BE2C (cell line): ENCODE measurements at places on chromosomes 3 and 15.

GRCh38 chr3:26050776-26051175 lies 260.9 kb downstream of the OXSM start:
- no peak for DNase-seq

DNA sequence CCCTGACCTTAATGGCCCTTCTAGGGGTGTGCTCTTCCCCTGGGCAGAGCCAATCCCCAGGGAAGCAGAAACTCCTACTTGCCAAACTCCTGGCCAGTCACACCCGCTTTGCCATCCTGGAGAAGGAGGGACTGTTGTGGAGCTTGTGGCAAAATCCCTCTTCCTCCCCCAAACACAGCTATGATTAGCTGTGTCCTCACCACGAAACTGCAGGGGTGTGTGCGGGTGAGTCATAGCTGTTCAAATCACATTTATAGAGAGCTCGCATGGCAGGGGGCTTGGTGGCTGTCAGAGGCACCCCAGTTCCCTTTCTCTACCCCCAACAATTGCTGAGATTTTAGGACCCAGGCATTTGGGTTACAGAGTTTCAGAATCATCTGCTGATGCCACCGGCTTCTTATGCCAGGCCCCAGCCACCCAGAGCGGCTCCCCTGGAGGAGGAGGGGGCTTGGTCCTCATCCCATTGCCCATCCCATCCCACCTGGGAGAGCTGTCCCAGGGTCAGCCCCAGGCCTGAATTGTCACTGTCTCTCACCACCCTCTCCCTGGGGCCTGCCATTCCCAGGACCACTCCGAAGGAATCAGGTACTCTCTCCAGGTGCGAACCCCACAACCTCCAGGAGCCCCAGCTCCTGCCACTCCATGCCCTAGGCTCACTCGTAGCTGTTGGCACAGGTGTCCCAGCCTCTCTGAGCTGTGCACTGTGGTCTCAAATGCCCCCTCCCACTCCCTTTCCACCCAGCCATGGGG lies 28.8 kb upstream of the MAGEF1 start:
- no peak for DNase-seq

- DNase-seq: no peak
Observed at GRCh38 chr3:158711886-158712285, 20.4 kb downstream of the RARRES1 start.

DNA sequence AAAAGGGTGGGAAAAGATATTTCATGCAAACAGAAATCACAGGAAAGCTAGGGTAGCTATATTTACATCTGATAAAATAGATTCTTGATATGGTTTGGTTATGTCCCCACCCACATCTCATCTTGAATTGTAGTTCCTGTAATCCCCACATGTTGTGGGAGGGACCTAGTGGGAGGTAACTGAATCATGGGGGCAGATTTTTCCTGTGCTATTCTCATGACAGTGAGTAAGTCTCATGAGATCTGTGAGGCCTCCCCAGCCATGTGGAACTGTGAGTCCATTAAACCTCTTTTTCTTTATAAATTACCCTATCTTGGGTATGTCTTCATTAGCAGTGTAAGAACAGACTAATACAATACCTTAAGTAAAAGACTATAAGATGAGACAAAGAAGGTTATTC lies 558.1 kb downstream of the RSL24D1 start:
- no peak for DNase-seq

DNA sequence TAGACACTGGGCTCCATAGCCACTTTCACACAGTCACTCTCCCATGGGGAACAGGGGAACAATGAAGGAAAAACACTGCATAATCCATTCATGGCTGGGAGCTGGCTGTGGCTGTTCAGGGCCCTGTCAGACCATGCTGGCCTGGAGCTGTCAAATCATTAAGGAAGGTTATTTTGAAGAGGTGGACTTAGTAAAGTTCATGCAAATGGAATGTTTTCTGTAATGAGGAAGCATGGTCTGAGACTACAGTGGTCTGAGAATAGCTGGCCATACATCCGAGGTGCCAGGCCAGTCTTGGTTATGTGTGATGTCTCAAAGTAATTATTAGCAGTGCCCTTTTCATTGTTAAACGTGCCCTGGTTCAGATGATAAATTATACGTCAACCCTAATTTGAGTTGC lies 117.1 kb upstream of the MRPS22 start:
- DNase-seq: no peak

DNA sequence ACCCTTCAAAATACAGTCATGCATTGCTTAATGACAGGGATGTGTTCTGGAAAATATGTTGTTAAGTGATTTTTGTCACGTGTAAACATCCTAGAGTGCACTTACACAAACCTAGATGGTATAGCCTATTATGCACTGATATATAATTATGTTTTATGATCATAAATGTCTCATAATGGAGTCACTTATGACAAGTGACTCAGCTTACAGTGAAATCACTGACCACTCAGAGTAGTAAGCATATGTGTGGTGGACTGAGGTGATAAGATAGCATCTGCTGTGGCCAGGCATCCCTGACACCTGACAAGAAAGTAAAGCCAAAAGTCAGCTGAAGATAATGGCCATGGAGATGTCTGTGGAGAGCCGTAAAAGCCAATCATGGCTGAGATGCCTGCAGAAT lies 5.4 kb downstream of the ACAD11 start:
- peak; percentile 23 for DNase-seq

- no peak for DNase-seq
Observed at GRCh38 chr3:169062501-169062900, 601.0 kb downstream of the MECOM start.

DNA sequence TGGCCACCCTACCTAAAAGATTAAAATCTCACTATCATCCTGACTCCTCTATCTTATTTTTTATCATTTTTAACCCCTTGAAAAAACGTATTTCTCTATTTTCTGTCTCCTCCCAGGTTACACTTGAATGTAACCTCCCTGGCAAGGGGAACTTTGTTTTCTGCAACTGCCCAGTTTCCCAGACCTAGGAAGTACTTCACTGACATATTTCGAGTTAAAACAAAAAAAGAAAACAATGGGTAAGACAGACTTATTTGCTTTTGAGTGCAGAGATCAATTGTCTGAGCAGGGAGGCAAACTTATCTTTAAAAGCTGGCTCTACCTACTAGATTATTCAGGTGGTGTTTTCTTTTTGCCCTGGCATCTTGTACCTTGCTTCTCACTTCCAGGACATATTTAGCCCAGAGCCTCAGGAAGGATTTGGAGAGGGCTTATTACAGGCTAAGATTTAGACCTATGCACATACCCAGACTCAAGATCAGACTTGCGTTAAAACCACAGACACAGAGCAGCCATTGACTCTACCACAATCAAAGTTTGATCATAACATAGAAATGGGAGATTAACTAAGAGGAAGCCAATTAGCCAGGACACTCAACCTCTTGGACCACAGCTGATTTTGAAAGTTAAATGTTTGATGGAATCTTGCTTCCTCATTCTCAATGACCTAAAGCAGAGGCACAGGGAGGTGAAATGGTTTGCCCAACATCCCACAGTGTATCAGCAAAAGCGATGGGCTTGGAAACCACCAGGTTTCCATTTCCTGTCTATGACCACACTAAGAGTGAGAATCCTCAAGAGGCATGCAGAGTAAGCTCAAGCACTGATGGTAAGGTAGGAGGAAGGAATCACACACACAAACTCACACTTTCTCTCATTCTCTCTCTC lies 169.5 kb upstream of the THBS1 start:
- no peak for DNase-seq

DNA sequence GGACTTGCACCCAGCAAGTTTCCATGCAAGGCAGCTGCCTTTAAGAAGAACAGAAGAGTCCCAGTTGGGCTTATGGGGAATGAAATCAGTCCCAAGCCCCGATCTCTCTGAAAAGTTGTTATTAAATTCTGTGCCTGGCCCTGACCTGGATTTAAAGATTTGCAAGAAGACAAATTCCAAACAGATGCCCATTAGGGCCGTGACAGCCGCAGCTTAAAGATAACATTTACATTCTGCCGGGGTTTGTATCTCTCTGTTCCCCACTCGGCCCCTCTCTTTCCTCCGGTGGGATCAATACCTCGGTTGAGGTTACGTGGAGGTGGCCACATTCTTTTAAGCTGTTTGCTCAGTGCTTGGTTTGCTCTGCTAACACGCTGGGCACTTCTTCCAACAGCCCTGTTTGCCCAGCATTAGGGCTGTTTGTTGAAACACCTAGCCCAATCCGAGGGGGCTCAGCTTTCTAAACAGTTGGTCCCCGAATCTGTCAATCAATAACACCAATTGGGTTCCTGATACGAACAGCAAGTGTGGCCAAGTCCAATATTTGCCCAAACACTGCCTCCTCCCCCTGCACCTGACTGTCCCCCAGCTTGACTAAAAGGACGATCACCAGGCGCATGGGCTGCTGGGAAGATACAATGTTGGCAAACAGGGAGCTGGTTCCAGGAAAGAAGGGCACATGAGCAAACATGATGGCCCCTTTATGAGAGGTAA lies 108.6 kb downstream of the RPLP1 start:
- DNase-seq: no peak

- no peak for DNase-seq
Observed at GRCh38 chr15:86852741-86853140, 773.1 kb downstream of the AGBL1 start.

DNA sequence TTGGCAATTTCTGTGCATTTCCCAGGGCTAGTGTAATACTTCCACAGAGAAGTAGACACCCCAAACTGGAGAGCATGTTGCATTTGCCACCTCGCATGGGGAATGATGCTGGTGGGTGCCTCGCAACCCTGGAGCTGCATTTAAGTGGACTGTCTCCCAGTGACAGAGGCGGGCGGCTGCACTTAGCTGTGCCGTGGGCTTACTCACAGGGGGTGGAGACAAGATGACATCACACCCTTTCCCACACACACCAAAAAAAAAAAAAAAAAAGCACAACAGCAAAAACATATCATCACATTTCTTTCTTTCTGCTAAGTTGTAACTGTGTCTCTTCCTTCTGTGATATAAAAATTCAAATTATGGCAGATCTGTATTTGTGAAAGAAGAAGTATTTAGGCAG lies at the start of gene ABI3BP:
Gene ABI3BP (minus strand): TSS at position 113 of the 400 bp plus-strand sequence. CDS start 37 bp downstream, at position 76.
- peak; percentile 80 for DNase-seq

DNA sequence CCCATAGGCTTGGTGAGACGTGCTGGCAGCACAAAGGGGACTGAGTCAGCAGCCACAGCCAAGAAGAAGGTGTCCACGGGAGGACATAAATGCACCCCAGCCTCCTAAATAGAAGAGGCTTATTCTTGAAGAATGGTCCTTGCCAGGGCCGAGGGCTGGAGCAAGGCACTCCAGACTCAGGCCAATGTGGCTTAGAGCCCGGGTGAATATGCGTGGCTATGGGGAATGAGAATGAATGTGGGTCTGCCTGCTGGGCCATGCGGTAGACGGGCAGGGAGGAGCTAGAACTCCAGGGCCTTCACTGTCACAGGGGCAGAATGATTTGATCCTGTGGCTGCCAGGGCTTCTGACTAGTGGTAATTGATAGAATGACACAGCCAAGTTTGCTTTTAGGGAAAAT lies 34.0 kb downstream of the DHX30 start:
- no peak for DNase-seq

DNA sequence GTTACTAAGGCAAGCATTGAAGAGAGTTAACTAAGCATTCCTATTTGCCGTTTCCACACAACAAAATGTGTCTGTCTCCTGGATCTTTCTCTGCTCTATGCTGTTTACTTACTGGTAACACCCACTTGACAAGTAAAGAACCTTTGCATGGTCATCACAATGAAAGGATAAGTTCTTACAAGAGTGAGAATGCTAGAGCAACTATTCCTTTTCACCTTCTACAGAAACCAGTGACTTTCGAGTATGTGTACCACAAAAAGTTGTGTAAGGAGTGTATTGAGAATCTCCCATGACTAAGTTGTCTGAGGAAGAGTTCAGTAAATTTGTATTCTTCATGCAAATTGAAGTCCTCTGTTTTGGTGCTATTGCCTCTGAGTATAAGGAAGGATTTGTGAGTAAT lies 10.8 kb downstream of the TIPARP start:
- no peak for DNase-seq

- no peak for DNase-seq
Observed at GRCh38 chr3:64163755-64164148, 61.5 kb downstream of the PRICKLE2 start.

DNA sequence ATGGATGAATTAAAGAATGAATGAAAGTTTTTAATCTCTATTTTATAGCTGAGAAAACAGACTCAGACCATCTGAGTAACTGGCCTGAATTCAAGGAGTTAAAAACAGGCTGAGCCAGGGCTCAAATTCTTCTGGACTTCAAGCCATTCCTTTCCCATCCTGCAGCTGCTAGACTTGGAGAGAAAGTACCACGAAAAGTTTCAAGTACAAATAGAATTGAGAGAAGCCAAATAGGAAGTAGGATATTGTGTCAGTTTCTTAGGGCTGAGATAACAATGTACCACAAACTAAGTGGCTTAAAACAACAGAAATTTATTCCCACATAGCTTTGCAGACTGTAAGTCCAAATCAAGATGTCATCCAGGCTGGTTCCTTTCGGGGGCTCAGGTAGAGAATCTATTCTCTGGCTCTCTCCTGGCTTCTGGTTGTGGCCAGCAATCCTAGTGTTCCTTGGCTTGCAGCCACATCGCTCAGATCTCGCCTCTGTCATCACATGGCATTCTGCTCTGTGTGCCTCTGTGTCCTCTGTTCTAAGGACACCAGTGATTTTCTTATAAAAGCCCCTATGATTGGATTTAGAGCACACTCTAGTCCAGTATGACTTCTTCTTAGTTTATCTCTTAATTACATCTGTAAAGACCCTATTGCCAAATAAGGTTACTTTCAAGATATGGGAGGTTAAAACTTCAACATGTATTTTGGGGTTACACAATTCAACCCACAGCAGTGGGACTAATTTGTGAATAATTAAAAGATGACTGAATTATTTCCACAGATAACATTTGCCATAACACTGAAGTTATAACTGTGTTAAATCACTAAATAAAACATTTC lies 25.7 kb upstream of the GOLIM4 start:
- DNase-seq: peak; percentile 25

GRCh38 chr3:41580274-41580959 lies 381.1 kb downstream of the CTNNB1 start:
- DNase-seq: no peak

GRCh38 chr15:33872416-33873106 lies 95.7 kb upstream of the CHRM5 start:
- no peak for DNase-seq

DNA sequence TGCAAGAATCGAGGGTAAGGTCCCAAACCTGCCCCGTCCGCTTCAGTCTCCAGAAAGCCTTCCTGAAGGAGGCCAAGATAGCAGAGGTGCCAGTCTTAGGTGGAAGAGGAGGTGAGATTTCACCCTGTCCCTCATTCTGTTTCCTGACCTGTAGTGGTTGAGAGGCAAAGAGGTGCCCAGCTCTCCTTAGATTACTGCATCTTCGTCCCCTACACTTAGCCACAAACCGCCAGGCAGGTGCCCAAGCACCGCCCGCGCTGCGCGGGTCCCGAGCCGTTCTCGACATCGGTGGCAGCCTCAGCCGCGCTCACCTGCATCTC lies 23.8 kb upstream of the POLG start:
- DNase-seq: no peak

DNA sequence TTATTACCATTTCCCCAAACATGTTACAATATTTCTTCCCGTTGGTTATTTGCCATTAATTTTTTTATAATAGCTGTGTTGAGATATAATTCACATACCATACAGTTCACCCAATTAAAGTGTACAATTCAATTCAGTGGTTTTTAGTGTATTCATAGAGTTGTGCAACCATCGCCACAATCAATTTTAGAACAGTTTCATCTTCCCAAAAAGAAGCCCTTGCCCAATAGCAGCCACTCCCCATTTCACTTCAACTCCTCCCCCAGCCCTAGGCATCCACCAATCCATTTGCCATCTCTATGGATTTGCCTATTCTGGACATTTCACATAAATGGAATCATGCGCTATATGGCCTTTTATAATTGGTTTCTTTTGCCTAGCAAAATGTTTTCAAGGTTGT lies 225.1 kb downstream of the EPHB1 start:
- DNase-seq: no peak
